ENCODE measurements at places on chromosomes 1 and 21.
A peak's percentile ranks its signal among the peaks of the same experiment; 100 is the strongest.

GRCh38 chr1:81230983-81231728 is 569.6 kb upstream of the ADGRL2 start:
- no peak for DNase-seq

- DNase-seq: no peak
Measured at GRCh38 chr1:101313356-101313755, 76.5 kb downstream of the S1PR1 start.

GRCh38 chr21:40049931-40050290 is 182.7 kb downstream of the PCP4 start:
- no peak for DNase-seq

GRCh38 chr1:98210064-98210463 is 289.2 kb upstream of the DPYD start:
- DNase-seq: no peak

- no peak for DNase-seq
Measured at GRCh38 chr1:31020007-31020790, 45.3 kb downstream of the PUM1 start.

GRCh38 chr1:109619576-109620400 is at the start of the genes AMPD2 and GNAT2:
Gene AMPD2 (plus strand): TSS chr1:109619837. CDS start chr1:109621176, 1,339 bp downstream.
Gene GNAT2 (minus strand): TSS chr1:109619616. CDS start chr1:109612870, 6,746 bp downstream.
- no peak for DNase-seq

- DNase-seq: no peak
Measured at GRCh38 chr1:209820986-209821385, 6.8 kb upstream of the UTP25 start.

GRCh38 chr1:5622412-5622811 is 369.8 kb downstream of the NPHP4 start:
- no peak for DNase-seq

DNA sequence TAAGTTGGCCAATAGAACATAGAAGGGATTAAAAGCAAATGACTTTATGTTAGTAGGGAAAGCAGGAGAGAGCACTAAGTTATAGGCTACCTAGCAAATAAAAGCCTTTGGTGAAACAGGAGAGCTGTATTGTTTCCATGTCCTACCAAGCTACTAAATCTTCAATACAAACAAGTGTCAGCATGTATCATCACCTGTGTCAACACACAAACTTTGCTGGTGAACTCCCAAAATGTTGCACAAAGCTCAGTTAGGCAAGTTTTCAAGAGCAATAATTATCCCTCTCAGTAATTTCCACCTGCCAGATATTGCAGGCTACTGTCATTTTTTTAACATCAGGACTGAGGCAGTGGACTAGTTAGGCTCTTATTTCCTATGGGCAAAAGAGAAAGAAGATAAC is 77.7 kb upstream of the ADAM30 start:
- no peak for DNase-seq

GRCh38 chr1:155529109-155529508 is 33.5 kb downstream of the ASH1L start:
- no peak for DNase-seq

- DNase-seq: no peak
Measured at GRCh38 chr1:198253668-198254067, 96.9 kb downstream of the NEK7 start.

DNA sequence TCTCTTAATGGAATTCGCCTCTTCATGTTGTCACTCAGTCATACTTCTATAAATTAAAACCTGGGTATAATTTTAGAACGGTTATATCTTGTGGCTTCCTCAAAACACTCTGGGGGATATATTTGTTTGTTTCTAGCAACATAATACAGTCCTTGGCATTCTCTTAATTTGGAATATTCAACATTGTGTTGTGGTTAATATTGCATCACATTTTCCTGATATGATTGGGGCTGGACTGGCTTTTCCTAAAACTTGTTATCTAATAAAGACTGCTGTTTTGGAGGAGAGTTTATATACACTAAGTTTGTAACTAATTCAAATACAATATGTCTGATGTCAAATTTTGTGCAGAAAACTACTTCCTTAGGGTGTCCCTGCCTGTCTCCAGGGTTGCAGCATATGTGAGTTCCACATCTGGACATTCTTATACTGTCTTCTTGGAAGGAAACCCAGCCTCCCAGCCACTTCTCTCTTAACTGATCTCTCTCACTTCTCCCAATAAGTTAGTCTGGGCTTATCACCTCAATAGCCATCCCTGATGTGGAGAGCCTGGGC is 892.6 kb downstream of the MRPL39 start:
- DNase-seq: no peak

DNA sequence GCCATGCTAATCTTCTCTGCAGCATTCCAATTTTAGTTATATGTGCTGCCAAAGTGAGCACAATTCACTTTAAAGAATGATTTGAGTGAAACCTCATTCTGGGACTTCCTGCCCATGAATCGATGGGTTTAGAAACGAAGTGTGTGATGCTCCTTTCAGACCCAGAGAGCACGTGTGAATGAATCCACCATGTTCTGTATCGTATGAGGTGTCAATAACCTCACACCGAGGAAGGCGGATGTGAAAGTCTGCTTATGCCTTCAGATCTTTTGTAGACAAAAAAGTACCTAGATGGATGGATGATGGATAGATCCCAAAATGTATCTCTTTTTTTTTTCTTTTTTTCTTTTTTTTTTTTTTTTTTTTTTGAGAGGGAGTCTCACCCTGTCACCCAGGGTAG is 13.8 kb downstream of the UBASH3A start:
- DNase-seq: no peak

- peak; percentile 70 for DNase-seq
Measured at GRCh38 chr1:153536012-153536670, 350 bp upstream of the S100A6 start.

DNA sequence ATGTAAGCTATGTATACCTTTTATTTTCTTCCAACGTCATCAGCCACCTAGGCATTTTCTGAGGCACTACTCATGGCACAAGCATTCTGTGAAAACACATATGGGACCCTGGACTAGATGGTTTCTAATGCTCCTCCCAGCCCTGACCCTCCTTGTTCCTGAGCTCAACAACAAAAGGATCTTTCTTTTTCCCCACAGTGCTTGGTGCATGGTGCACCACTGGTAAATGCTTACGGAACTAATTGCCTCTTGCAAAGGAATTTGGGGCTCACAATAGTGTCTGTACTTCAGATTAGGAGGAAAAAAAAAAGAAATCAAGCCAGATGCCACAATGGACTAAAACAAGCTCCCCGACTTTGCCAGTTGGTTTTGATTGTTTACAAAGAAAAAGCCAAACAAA is 390.5 kb downstream of the PLPP3 start:
- no peak for DNase-seq

DNA sequence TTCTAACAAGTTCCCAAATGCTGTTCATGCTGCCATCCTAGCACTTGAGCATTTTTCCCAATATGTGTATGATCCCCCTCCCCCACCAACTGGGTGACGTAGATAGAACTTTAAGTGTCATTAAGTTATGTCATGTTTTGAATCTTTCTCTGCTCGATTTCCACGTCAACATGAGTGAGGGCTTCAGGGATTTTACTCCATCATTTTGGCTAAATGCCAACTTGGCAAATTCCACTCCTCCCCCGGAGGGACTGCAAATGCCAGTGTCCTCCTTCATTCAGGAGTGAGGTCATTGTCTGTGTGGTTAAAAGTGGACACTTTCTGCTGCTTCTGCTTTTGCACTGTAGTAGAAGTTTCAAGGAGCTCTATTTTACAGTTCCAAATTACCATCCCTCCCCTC is 201.7 kb downstream of the FGGY start:
- DNase-seq: no peak

- DNase-seq: no peak
Measured at GRCh38 chr1:118364882-118365281, 179.9 kb upstream of the SPAG17 start.

- DNase-seq: no peak
Measured at GRCh38 chr1:67987046-67987799, 63.2 kb downstream of the DIRAS3 start.

GRCh38 chr1:84800090-84801073 is 92.6 kb downstream of the LPAR3 start:
- no peak for DNase-seq

GRCh38 chr21:41431788-41432548 is 5.9 kb downstream of the MX1 start:
- no peak for DNase-seq

DNA sequence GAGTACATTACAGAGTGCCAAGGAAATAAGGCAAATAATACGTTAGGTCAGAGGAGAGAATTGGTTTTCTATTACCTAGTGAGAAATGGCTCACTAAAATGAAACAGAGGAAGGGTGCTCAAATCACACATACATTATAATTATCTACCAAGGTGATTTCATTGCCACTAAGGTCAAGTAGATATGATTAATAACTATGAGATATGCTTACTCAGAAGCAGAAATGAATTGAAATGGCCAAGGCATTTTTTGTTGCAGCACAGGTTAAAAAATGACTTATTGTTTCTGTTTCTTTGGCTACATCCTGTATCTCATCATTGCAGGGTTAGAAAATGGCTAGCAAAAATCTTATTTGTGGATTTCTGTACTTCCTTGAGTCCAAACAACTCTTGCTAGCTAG is 154.5 kb upstream of the GORAB start:
- DNase-seq: no peak

DNA sequence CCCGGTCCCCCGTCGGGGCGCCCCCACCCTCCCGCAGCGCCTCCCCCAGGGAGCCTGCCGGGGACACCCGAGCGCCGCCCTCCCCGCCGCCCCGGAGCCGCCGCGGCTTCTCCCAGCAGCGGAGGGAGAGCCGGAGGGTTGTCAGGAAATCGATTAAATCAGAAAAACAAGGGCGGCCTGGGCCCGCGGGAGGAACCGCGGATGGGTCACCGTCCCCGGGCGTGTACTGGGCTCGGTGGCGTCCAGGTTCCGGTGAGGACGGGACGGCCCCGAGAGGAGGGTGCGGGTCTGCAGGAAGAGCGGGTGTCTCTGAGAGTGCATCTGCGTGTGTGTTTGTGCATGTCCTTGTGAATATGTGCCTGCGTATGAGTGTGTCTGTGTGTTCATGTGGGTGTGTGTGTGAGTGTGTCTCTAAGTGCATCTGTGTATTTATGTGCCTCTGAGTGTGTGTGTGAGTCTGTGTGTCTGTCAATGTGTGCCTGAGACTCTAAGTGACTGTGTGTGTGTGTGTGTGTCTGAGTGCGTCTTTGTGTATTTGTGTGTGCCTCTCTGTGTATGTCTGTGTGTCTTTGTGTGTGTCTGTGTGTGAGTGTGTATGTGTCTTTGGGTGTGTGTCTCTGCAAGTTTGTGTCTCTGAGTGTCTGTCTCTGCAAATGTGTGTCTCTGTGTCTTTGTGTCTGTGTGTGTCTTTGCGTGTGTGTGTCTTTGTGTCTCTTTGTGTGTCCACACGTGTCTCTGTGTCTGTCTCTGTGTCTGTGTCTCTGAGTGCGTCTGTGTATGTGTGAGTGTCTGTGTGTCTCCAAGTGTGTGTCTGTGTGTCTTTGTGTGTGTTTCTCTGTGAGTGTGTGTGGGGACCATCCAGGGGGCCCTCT is 1.1 kb downstream of the SPSB1 start:
- DNase-seq: no peak

DNA sequence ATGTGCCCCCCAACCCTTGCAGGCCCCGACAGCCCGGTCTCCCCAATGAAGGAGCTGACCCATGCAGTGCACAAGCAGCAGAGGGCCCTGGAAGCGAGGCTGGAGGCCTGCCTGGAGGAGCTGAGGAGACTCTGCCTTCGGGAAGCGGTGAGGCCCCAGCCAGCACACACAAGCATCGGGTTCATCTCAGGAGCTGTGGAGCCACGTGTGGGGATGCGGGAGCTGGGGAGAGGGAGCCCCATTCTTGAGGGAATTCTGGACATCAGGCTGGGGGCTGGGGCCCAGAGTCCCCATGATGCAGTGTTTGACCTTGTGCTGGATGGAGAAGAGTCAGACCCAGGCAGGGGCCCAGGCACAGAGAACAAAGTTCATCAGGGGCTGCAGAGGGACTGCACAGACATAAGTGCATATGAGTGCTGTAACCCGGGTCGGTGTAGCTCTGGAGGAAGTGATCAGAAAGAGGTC is 4.8 kb downstream of the INAVA start:
- DNase-seq: no peak

GRCh38 chr1:248793592-248793991 is 32.1 kb downstream of the SH3BP5L start:
- no peak for DNase-seq

GRCh38 chr1:113018911-113019310 is 54.1 kb upstream of the LRIG2 start:
- DNase-seq: no peak

- DNase-seq: no peak
Measured at GRCh38 chr1:63882048-63882704, 108.4 kb downstream of the ROR1 start.

DNA sequence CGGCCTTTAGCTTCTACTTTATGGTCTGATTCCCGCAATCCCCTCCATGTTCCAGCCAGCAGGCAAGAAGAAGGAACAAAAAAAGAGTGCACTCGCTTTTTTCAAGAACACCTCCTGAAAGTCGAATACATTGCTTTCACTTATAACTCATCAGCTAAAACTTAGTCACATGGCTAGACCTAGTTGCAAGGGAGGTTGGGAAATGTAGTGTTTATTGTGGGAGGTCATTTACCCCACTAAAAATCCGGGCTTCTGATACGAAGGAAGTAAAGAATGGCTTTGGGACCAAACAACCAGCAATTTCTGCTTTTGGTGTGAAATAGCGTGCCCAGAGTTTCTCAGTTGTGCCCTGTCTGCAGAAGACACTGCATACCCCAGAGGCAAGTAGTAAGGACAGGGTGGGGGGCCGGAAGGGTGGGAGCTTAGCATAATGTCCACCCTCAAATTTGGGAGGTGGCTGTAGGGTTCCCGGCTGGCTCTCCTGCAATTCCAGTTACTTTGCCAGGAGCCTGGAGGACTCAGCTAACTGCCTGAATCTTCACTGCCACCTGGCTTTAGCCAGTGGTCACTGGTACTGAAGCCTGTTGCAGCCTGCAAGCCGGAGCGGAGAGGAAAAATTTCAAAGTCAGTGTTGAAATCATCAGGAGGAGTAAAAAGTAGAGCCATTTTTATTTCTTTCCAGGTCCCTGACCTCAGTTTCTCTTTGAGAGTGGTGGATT is 57.7 kb upstream of the F3 start:
- no peak for DNase-seq

DNA sequence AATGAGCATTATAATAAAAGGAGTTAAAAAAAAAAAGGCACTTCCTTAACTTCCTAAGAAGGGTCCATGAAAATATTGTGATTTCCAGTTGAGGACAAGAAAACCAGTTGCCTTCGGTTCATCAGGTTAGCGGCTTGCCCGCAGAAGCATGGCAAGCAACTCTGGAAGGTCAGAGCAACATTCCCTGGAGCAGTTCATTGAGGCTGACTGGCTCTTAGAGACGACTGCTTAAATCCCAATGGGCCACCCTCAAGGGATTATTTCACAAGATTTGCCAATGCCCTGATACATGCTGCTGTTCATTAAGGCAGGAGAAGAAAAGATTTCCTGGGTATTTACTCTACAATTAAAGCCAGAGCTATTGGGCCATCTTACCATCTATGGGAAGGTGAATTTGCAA is 29.0 kb upstream of the CASQ2 start:
- no peak for DNase-seq

DNA sequence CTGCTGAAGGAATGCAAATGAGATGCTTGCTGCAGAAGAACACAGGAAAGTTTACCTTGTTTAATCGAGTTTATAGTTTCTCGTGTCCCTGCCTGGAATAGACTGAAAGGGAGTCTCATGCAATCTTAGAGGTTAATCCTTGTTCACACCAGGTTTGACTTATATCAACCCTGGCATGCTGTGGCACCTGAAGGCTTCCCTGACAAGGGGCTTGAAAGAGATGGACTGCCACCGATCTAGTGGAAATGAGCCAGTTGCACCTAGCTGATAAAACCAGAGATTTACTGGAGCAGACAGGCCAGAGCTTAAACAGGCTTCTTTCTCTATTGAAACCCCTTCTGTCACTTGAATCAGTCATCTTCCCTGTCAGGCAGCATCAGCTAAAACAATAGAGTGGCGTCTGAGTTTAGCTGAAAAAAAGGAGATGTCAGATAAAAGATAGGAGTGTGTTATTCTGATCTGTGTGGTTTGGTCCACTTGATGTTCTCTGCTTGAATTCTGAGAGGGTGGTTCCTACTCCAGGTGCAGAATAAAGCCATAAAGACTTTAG is 349.7 kb downstream of the RWDD3 start:
- DNase-seq: no peak
